ENCODE measurements at places on chromosomes 7 and 10.
A peak's percentile ranks its signal among the peaks of the same experiment; 100 is the strongest.

- no peak for DNase-seq
Measured at GRCh38 chr10:28984431-28984830, 304.4 kb upstream of the LYZL1 start.

- DNase-seq = no peak
Measured at GRCh38 chr10:100766693-100767421, 21.5 kb downstream of the PAX2 start.

DNA sequence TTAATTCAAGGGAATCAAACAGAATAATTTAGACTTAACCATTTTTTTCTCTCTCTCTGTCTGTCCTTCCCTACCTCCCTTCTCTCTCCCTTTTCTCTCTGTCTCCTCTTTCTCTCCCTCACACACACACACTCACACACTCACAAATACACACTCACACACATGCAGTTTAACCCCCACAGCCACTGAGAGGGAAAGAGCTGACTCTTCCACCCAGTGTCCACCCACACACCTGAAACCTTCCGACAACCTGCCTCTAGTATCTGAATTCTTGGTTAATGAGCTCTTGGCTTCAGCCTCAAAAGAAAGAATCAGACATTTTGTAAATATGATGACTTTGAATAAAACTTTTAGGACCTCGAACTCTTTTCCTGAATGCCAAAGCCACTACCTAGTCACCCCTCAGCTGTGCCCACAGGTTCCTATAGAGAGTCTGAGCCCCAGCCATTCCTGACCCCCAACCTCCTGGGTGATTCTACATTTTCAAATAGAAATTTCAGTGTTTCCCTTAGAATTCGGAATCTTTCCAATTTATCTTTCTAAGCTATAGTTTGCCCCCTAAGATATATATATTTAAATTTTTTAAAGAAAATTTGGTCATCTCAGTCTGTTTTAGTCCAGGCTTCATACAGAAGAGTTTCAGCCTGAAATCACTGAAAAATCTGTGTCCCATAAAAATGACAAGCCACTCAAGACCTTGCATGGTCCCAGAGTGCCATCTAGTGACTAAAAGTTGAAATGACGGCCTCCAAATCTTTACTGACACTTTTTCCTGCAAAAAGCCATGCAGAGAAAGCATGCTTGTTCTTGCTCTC, 202.8 kb downstream of the IPMK start:
- DNase-seq = peak; percentile 74

- no peak for DNase-seq
Measured at GRCh38 chr10:71547876-71548846, 151.4 kb downstream of the CDH23 start.

- no peak for DNase-seq
Measured at GRCh38 chr10:17229967-17230682, 2.1 kb downstream of the VIM start.

DNA sequence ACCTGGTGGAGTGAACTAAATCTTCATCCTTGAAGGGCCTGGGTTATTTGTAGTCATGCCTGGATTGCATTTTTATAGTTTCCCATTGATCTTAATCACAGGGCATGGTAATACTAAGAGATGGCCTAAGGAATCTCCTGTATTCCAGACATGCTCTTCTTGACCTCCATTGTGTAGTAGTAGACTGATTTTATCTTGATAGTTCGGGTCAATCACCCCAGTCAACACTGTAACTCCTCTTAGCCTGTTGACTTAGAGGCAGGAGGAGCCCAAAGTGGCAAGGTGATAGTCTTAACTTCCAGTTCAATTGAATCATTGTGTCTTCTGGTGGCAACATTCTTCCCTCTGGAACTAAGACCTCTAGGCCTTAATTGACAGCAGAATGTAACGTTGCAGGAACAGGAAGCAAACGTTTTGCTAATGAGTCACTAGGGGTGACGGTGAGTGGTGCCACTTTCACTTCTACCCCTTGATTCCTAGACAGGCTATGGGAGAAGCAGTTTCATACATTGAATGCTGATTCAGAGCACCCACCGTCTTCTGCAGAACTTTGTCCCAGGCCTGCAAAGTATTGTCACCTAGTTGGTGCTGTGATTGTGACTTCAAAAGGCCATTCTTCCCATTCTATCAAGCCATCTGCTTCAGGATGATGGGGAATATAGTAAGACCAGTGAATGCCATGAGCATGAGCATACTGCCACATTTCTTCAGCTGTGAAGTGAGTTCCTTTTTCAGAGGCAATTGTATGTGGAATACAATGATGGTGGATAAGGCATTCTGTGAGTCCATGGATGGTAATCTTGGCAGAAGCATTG, 24.0 kb upstream of the PAPSS2 start:
- peak; percentile 87 for DNase-seq

- peak; percentile 33 for DNase-seq
Measured at GRCh38 chr7:91299952-91300775, 35.9 kb downstream of the FZD1 start.

GRCh38 chr10:107800061-107800460, 635.6 kb upstream of the SORCS1 start:
- no peak for DNase-seq

DNA sequence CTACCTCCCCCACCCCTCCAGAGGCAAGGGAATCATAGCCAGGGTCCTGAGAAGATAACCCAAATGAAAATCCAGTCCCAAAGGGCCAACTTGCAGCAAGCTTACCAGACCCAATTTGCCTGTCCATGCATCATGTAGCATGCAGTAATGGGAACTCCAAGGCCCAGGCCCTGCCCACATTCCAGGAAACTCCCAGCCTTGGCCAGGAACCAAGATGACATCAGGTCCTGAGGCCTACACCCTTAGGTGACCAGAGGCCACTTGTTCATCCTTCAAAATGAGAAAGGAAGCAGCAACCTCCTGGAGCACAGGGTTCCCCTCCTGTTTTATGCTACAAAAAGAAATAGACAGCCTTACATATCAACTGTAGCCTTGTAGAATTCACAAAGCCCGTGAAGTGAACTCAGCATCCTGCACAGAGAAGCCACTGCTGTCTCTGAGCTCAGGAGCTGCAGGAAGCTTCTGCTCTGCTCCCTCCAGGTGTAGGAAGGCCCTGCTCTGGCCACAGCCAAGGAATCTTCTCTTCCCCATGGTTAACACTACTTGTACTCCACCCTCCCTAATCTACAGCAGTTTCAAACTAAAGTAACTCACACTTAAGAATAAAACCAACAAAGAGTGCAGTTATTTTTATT, 30.3 kb upstream of the GRB10 start:
- peak; percentile 74 for DNase-seq

DNA sequence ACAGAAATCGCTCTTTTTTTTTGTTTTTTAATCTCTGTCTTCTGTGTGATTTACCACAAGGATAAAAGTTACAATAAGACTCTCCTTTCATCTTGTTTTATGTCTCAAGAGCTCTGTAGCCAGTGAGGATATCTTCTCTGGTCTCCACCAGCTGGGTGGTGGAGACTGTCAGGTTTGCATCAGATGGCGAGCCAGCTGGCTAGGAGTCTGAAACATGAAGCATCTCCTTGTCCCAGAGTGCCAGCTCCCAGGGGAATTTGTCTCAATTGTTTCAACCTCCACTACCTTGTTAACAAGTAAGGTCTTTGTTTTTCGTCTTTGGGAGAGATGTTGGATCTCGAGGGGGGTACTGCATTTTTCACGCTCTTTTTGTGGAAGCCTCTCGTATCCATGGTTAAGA, 47.3 kb downstream of the FRMPD2 start:
- DNase-seq = no peak

DNA sequence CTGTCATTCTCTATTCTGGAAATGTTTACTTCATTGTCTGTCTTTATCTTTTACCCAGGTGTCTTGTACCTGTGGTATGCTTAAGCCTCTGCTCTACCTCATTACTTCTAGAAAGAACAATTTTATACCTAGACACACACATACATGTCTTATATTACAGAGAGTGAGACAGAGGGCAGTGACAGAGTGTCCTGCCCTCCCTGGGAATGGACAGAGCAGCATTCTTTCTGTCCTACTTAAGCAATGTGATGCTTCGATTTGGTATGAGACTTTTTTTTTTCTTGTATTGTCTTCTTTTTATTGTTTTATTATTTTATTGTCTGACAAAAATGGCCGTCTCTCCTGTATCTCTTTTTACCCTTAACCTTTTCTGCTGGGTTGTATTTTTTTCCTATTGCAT, 286.1 kb downstream of the EXOC4 start:
- no peak for DNase-seq

- no peak for DNase-seq
Measured at GRCh38 chr10:54833029-54833428, 32.0 kb upstream of the PCDH15 start.

DNA sequence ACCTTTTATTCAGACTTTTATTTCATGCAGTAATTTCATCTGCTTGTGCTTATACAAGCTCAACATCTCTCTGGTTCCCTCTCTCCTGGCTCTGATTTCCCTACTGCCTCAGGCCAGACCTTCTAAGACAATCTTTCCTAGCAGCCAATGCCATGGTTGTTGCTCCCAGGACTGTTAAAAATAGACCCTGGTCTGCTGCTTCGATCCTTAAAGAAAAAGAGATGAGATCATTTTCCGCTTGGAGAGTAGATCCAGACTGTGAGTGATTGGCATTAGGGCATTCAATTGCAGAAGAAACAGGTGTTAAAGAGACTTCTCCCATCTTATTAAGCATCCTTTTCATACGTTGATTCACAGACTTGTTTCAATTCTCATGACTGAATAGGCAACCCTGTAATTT, 68.4 kb upstream of the ITGB1 start:
- DNase-seq = no peak

DNA sequence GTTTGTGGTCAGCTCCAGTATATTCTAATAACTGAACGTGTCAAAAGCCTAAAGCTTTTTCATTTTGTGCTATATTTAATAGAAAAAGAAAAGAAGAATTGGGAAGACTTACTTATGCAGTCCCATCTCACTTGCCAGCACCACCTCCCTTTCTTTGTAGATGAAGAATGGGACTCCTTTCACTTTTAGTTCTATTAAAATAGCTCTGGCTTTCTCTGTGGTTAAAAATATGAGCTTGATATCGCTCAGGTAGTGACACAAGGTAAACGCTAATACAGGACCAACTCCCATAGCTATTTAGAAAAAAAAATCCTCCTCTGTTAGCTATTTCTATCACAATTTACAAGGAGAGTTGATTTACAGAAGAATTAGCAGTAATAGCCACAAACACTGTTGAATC, 176.8 kb downstream of the PDE1C start:
- no peak for DNase-seq

DNA sequence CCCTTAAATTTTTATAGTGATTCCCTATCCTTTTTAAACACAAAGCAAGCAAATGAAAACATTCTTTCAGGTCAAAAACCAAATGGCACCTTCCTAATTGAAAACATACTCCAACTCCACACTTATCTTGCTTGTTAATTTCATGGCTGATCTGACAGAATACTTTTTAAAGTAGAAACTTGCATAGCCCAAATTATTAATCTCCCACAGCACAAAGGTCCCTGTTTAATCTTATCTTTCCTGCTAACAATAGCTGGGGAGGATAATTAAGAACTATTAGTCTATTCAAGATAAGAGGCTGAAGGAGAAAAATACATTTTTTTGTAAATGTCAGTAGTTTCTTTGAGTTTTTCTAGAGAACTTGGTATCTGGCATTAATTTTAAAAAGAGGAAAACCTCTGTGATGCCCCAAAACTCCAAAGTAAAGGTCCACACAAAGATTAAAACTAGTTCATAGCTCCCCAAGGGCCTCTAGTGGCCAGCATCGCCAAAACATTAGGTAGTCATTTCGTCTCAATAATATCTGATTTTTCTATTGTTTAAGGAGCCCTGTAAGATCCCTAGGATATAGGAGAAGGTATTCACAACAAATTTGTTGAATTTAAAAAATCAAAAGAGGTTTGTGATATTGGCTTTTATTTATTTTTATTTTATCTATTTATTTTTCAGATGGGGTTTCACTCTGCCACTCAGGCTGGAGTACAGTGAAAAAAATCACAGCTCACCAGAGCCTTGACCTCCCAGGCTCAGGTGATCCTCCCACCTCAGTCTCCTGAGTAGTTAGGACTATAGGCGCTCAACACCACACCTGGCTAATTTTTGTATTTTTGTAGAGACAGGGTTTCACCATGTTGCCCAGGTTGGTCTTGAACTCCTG, 14.7 kb downstream of the CDNF start:
- DNase-seq = peak; percentile 63

- peak; percentile 83 for DNase-seq
Measured at GRCh38 chr10:109343293-109343692, 580.0 kb downstream of the XPNPEP1 start.

DNA sequence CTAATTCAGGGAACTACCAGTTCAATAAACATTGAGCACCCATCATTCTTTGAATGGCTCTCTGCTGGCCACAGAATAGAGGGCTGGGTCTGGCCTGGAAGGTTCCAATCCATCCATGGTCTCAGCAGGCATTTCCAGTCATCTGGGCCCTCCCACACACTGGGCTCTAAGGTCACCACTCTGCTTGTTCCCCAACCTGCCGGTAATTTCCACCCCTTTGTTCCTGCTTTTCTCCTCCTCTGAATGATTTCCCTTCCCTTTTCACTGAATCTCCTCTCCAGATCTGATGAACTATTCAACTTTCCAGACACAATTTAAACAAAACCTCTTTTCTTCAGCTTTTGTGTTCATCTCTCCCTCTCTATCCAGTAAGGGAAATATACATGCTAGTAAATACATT, 2.6 kb downstream of the BZW2 start:
- DNase-seq = no peak
